ENCODE measurements at places on chromosomes 4 and X.

DNA sequence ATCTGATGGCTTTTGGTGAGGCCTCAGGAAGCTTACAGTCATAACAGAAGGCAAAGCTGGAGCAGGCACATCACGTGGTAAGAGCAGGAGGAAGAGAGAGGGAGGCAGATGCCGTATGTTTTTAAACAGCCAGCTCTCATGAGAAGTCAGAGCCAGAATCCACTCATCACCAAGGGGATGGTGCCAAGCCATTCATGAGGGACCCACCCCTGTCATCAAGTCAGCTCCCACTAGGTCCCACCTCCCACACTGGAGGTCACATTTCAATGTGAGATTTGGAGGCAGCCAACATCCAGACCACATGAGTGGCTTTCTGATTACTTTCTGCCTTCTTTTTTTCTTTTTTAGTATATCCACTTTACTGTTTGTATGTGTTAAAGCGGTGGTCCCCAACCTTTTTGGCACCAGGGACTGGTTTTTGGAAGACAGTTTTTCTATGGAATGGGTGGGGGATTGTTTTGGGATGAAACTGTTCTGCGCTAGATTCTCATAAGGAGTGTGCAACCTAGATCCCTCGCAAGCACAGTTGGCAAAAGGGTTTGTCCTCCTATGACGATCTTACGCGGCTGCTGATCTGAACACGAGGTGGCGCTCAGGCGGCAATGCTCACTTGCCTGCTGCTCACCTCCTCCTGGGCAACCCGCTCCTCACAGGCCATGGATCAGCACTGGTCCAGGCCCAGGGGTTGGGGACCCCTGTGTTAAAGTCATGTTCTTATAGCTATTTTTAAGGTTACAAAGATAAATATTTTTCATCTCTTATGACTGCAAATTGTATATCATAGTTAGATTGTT, 61.7 kb downstream of the SLIT2 start:
- no peak for DNase-seq

- DNase-seq, result no peak
Measured at GRCh38 chr4:163666332-163666873, 171.9 kb downstream of the TMA16 start.

DNA sequence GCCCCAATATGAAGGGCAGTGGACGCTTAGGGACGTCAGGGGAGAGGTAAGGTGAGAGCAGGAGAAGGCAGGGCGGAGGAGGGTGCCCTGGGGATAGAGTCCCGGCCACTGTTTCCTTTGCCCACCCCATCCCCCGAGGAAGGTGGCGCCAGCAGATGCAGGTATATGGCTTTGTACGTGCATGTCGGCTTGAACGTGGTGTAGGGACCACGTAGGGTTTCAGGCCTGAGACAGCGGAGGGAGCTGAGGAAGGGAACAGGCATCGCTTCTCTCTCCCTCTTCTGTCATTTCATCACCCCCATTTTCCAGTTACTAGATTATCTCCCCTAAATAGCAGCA, 97.9 kb downstream of the PHKA2 start:
- no peak for DNase-seq

DNA sequence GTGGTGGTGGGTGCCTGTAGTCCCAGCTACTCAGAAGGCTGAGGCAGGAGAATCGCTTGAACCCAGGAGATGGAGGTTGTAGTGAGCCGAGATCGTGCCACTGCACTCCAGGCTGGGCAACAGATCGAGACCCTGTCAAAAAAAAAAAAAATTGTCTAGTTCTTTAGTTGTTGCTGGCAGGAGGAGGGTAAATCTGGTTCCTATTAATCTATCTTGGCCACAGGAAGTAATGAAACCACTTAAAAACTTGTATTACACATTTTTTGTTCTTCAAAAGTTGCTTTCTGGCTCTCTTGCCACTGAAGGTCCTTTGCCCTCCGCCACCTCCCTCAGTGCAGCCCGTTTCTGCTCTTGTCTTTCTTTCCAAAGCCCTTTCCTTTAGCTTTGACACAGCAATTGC, 102.9 kb upstream of the ARSJ start:
- no peak for DNase-seq

- DNase-seq, result no peak
Measured at GRCh38 chrX:45860450-45860849, 659.8 kb upstream of the DIPK2B start.

DNA sequence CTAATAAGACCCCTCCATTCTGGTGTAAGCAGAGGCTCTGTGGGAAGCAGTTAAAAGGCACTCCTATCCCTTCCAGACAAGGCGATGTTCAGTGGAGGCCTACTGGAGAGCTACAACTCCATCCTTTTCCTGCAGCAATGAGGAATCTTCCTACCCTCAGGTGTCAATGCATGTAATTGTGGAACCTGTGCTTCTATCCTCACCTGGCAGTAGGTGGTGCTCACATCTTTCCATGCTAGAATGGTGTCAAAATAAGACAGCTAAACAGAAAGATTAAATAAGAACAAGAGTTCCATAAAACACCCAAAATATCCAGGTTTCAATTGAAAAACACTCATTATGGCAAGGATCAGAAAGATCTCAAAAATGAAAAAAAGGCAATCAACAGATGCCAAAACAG, 224.6 kb downstream of the IL15 start:
- no peak for DNase-seq

DNA sequence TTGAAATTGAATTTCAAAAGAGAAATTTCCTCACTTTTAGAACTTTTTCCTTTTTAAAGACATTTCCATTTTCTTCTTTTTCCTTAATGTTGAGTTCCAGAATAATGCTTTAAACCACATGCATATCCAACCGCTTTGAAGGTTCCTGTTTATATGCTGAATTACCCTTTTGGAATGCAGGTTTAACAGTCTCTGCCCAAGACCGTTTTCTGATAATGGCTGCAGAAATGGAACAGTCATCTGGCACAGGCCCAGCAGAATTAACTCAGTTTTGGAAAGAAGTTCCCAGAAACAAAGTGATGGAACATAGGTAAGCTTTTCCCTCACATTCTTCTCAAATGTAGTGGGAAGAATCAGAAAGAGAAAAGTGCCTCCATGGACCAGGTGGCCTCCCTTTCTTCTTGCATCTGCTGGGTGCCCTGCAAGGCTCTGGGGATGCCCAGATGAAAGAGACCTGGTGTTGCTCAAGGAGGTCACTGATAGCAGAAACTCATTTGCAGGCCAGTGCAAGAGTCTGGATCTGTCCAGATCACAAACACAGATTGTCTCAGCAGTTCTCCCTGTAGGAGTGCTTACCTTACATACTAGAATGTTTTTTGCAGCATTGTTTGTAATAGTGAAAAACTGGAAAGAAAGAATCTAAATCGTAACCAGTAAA, 42.9 kb downstream of the MOSPD2 start:
- no peak for DNase-seq

GRCh38 chr4:16183604-16184003, 42.7 kb downstream of the TAPT1 start:
- DNase-seq, result no peak

- no peak for DNase-seq
Measured at GRCh38 chr4:188492886-188493285, 353.6 kb downstream of the TRIML1 start.

DNA sequence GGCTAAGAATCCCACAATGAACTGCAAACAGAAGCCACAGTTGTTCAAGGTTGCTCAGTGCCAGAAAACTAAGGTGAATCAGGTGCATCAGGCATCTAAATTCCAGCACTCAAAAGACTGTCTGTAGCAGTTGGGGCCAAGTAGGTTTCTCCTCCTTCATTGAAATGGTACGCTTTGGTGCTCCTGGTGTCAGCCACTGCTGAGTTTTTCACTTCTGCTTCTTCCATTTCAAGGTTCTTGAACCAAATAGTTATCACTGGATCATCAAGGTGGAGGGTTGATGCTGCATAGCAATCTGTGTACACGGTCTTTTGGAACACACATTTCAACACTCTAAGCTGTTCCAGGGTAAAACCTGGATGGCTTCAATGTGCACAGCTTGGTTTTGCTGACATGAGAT, 74.4 kb downstream of the TMA16 start:
- no peak for DNase-seq

GRCh38 chr4:157072002-157072401, 3.9 kb upstream of the GLRB start:
- DNase-seq, result no peak

GRCh38 chr4:94957030-94957429, 199.3 kb downstream of the BMPR1B start:
- no peak for DNase-seq

- no peak for DNase-seq
Measured at GRCh38 chr4:79315891-79316290, 10.0 kb downstream of the NAA11 start.

GRCh38 chr4:3527914-3528876, 4.0 kb downstream of the LRPAP1 start:
- DNase-seq, result no peak

DNA sequence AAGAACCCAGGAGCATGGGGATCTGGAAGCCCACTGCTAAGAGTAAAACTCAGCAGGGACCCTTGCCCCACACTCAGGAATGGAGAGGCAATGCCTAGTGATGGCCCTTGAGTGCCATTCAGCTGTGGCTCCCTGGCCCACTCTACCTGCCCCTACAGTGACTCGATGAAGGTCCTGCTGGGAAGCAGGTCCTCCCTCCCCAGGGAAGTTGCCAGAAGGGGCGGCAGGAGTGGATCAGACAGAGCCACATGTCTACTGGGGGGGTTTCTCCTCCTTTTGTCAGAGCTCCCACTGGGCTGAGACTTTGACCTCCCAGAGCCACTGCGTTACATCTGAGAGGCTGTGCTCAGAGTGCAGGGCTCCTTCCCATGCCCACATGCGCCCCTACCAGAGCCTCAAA, 1.2 kb downstream of the SLC10A3 start:
- DNase-seq, result no peak

DNA sequence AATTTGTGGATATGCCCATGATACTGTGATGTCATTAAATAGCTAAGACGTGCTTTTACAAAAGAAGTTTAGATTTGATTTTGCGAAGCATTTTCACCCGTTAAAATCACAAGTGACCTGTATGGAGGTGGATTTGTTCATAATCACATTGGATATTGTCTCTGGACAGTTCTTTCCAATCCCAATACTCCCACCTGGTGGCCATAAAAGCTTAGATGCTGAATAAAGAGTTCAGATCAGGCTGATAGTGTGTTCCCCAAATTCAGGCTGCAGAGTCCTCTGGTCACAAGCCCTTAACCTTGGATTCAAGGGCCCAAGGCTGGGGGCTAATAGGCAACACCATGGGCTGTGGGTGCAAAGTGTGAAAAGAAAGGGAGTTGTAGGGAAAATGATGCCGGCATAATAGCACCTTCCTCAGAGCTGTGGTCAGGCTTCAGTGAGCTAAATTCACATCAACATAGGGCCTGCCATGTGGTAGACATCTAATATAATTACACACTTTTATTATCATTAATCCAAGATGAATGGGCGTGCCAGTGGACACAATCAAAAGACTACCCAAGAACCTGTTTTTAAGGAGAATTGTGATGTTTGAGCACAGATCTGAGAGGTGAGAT, 28.1 kb downstream of the SMIM43 start:
- no peak for DNase-seq

- DNase-seq, result no peak
Measured at GRCh38 chr4:7295197-7295910, 103.0 kb downstream of the SORCS2 start.

- peak; percentile 32 for DNase-seq
Measured at GRCh38 chr4:1720163-1720983, 750 bp downstream of the TMEM129 start.

DNA sequence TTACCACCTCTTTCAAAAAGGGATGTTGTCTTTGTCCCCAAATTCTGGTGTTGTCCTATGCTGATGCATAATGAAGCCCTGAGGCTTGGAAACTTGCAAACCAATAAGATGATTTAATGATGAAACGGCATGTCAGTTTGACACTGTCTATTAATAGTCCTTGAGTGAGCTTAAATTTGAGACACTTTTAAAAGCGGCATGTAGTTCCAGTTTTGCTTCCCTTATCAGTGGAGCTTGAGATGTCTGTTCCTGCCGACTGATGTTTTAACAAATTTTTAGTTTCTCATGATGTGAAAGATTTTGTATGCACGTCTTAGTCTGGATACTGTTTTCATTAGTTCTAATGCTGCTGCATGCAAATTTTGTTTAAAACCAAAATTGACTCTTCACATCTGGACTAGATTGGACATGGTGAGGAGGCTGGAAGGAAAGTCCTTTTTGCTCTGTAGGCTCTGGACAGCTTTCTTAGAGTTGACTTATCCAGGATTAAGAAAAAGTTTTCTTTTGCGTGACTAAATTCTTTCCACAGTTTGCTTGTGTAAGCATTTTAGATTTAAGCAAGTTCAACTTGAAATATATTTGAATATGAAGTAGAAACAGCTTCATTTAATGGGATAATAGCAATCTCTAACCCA, 11.7 kb downstream of the C1GALT1C1 start:
- DNase-seq, result no peak

DNA sequence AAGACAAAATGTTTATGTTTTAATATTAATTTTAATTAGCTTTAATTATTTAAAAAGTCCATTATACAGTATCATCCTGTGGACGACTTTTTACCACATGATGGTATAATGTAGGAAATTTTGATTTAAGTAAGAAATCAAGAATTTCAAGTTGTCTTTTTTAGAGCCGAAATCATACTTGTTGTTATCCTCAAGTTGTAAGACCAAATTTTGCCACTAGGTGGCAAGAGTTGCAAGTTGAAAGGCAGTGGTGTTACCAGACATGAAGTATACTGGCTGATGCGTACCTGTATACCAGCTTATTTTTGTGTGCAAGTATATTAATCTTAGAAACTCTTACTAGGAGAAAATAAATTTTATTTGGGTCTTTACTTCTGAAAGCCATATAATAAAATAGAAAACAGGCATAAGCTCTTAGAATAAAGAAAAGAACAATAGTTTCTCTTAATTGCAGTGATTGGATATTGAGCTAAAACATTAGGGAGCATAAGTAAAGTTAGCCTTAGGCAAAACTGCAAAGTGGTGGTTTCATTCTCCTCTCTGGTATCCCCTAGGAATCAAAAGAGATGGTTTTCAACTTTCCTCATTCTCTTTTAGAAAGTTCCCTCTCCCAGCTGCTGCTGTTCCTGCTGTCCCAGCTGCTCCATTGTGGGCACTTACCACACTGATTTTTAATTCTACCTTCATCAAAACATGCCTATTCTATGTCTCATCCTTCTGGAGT, 118.0 kb upstream of the WDFY3 start:
- DNase-seq, result no peak

DNA sequence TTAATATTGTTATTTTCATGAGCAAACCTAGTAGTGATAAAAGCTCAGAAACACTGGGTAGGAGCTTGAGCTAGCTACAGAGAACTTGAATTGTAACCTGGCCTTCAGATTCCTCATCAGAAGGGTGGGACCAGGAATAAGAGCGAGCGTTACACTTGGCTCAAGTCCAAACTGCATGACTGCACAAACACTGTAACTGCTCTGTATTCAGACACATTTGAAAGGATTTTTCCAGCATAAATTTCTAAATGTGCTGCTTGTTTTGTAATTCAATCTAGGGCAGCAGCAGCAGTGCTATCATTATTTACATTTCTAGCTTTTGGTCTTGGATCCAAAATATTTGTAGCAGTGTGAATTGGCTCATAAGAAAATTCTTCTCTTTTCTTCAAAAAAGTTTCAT, 133.0 kb upstream of the TMLHE start:
- DNase-seq, result no peak

GRCh38 chr4:184825896-184826690, at the start of gene ACSL1:
Gene ACSL1, minus strand, starts transcription at chr4:184825968. Its CDS starts 22,454 bp downstream, at chr4:184803514.
- DNase-seq, result peak; percentile 70

GRCh38 chrX:36062778-36063177, 143.2 kb downstream of the CFAP47 start:
- DNase-seq, result no peak
